HS-27A (cell line): ENCODE measurements at places on chromosomes 3 and 15.
A peak's percentile ranks its signal among the peaks of the same experiment; 100 is the strongest.

- no peak for DNase-seq
These were observed 18.9 kb downstream of the EBLN2 start for GRCh38 chr3:73080216-73080966.

- DNase-seq = no peak
These were observed 5.8 kb downstream of the NLGN1 start for GRCh38 chr3:173403376-173403775.

DNA sequence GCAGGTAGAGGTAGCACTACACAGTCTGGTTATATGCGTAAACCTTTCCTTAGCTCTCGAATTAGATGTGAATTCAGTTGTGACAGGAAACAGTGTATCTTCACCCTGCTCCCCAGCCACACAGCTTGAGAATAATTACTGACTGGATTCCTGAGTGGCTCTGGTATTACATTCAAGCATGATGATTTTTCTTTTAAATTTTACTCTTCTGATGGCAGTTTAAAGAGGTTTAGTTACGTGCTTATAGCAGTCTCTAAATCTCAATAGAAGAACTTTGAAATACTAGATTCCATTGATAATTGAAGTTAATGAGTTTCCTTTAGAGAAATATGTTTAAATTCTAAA is 98.8 kb downstream of the FNDC3B start:
- no peak for DNase-seq

GRCh38 chr3:175732017-175732416 is 872.9 kb downstream of the NAALADL2 start:
- no peak for DNase-seq

DNA sequence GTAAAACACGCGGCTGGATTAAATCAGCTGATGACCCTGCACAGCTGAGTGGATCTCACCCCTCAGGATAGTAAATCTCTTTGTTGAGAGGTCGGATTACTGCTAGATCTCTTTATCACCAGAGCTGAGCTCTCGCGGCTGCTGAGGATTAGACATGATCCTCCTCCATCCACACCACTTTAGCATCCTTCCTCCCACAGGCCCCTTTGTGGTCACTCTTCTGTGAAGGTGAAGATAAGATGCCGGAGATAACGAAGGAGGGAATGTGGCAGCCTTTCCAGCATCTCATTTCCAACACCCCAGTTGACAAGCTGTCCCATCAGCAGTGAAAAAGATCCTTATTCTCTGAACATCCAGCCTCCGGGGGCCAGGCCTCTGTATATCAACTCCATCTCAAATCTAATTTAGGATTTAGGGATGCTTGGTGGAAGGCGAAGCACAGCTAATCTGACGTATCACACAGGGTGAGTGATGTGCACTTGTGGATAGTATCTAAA is 47.5 kb upstream of the SELENOK start:
- no peak for DNase-seq

DNA sequence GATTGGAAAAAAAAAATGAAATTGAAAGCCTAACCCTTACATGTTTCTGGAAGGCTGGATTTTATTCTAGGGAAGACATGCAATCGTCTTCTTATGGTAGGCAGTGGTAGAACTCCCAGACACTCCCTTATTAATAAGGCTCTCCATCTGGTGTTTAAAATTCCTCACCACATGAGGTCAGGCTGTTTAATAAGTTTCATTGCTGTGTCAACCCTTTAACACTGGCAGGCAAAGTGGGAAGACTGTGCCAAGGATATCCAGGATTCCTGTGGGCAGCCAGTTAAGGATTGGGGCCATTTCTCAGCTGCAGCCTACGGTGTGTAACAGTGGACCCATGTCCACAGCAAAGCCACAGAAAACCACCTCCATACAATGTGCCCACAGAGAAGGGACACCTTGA is 225.5 kb upstream of the CHRM5 start:
- DNase-seq = no peak

GRCh38 chr3:152277198-152277597 is 8.5 kb downstream of the MBNL1 start:
- no peak for DNase-seq

DNA sequence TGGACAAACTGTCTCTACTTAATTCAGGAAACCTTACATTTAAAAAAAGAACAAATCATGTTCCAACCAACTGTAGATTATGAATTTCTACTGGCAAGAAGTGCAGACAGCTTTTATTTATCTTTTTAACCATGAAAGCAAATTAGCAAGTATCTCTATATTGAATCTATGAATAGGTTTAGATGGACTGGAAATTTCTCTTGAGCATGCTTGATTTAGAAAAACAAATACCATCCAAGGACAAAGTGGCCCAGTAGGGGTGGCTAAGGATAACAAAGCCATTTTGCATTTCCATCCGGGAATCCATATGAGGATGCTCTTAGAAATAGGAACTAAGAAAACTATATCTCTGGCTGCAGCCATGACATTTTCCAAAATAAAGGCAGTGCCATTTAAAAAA is 150.6 kb downstream of the KCNMB2 start:
- no peak for DNase-seq

DNA sequence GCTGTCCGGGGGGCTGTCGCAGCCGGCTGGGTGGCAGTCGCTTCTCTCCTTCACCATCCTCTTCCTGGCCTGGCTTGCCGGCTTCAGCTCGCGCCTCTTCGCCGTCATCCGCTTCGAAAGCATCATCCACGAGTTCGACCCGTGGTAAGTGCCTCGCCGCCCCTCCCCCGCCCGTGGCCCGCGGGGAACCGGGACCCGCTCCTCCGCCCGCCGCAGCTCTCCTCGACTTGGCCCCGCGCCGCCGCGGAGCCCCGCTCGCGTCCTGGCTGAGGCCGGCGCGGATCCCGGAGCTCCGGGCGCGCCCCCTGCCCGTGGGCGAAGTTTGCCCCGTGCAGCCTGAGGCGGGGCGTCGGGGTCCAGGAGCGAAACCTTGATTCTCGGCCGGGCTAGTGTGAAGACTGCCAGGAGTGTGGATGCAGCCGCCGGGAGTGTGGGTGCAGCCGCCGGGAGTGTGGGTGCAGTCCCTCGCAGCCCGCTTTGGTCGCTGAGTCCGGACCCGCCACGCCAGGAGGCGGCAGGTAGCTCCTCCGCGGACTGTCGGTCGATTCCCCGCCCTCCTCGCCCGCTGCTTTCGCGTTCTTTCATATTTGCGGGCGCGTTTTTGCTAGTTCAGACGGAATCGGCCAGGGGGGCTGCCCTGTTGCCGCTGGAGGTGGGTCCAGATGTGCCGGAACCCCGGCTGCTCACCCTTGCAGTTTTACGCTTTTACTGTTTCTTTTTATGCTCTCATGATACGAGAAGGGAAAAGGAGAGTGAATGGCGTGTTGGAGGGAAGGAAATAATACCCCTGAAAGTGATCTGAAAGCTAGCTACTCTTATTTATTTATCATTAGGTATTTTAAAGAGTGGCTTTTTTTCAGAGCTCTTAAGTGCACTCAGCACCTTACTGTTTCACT is 692 bp downstream of the STT3B start:
- no peak for DNase-seq

DNA sequence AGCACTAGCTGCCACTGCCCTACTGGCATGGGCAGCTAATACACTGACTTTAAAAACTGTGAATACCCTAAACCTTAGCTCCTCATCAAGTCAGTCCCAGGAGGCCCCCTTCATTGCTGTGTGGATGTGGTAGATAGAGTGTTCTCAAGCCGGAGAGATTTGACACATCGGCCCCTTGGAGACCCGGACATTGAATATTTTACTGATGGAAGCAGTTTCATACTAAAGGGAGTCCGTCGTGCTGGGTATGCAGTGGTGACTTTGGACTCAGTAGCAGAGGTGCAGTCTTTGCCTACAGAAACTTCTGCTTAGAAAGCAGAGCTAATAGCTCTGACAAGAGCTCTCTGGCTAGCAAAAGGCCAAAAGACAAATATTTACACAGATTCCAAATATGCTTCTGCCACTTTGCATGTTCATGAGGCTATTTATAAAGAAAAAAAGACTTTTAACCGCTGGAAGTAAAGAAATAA is 17.5 kb downstream of the CCR4 start:
- no peak for DNase-seq

- DNase-seq = no peak
These were observed 50.0 kb downstream of the ABCC5 start for GRCh38 chr3:183967693-183968092.

GRCh38 chr3:125166599-125167136 is 45.9 kb downstream of the SLC12A8 start:
- DNase-seq = no peak

DNA sequence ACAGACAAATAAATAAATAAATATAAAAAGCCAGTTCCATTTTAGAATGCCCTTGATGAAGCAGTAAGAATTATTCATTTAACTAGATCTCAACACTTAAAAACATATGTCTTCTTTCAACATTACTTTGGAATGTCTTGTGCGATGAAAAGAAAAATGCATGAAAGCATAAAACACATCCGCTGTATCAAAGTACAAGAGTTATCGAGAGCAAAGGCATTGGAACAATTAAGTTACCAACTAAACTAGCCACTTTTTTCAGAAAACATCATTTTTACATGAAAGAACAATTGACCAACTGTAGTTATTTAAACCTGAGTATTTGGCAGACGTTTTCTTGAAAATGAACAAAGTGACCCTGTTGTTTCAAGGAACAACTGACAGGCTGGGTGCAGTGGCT is 27.5 kb upstream of the ACAN start:
- no peak for DNase-seq

DNA sequence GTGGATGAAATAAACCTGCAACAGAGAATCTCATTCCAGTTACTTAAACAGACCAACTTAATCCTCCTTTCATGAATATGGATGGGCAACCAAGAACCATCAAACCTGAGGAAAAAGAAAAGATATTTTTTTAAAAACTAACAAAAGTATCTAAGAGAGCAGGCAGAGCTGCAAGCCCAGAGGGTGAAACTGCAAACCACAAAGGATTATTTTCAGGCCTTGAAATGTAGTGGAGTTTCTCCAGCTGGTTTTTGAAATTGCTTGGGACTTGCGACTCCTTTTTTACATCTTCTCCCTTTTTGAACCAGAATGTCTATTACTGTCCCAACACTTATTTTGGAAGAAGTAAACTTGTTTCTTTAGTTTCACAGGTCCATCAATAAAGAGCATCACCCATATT is 87.4 kb downstream of the STAG1 start:
- DNase-seq = no peak

GRCh38 chr3:21722768-21723167 is 28.2 kb downstream of the ZNF385D start:
- DNase-seq = no peak

GRCh38 chr3:2375376-2375775 is 276.7 kb downstream of the CNTN4 start:
- DNase-seq = no peak

- DNase-seq = no peak
These were observed 225.0 kb upstream of the P2RY1 start for GRCh38 chr3:152609891-152610290.

- no peak for DNase-seq
These were observed 77.2 kb downstream of the SCN10A start for GRCh38 chr3:38738630-38739395.

- DNase-seq = no peak
These were observed 102.9 kb downstream of the SEMA6D start for GRCh38 chr15:47820057-47820746.

DNA sequence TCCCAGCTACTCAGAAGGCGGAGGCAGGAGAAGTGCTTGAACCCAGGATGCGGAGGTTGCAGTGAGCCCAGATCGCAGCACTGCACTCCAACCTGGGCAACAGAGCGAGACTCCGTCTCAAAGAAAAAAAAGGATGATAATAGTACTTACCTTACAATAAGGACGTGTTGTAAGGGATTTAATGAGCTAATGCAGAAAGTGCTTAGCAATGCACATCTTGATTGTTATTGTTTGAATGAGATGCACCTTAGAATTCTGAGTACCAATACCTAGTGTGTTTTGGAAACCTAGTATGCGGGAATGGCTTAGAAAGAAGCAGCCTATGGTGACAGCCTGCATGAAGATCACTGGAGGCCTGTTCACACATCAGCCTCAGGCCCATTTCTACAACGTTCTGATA is 19.5 kb downstream of the SNUPN start:
- no peak for DNase-seq

DNA sequence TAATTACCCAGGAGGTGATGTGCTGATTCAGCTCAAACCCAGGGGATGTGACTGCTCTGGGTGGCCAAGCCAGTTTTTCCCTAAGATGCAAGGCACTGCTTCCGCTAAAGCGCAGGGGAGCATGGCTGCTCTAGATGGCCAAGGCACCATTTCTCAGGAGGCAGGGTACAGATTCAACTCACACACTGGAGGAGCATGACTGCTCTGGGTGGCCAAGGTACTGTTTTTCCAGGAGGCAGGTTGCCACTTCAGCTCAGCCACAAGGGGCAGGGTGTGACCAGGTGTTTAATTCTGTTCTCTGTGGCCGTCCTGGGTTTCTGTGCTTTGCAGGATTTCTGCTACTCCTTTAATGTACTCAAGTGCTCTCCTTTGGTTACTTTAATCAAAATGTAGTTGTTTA is 659.3 kb upstream of the ARRDC4 start:
- DNase-seq = no peak

GRCh38 chr3:184679056-184679816 is 32.6 kb downstream of the MAGEF1 start:
- no peak for DNase-seq

- no peak for DNase-seq
These were observed 124.5 kb upstream of the PLXNA1 start for GRCh38 chr3:126858401-126858800.

- DNase-seq = no peak
These were observed 167.1 kb downstream of the P3H2 start for GRCh38 chr3:189953551-189953950.

- no peak for DNase-seq
These were observed 25.0 kb downstream of the DAG1 start for GRCh38 chr3:49495023-49495422.

DNA sequence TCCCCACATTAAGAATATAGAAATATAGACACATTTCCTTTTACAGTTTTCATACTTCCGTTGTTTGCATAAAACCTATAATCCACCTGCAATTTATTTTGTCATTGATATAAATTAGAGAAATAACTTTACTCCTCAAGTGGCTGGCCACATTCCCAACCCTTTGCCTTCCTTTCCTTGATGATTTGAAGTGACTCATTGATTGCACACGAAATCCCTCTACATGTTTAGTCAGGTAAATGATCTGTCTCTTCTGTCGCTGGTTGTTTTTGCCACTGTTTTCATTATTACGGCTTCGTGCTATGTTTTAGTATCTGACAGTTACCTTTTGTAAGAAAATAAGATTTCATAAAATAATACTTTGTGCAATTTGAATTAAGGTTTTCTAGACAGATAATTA is 272.2 kb upstream of the NR2E3 start:
- DNase-seq = no peak

DNA sequence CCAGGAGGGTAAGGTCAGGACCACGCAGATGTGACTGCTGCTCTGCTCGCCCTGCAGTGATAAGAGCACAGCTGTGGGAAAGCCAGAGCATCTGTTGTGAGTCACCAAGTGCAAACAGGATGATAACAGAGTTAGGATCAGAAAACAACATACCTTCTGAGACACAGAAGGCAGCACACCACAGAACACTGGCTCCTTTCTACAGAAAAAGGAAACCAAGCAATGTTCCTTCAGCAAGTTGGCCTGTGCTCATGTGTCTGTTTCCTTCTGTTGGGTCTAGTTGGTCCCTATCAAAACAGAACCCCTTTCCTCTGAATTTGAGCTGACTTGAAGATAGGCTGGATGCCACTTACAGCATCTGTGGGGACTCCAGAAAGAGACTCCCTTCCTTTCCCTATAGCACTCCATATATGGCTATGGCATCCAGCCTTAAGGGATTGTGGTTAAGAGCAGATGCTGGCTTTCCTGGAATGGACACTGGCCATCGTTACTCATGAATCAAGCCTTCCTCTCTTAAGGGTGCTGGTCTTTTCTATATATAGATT is 440.7 kb upstream of the THBS1 start:
- DNase-seq = peak; percentile 92
